ENCODE measurements at places on chromosomes 5 and 9.
A peak's percentile ranks its signal among the peaks of the same experiment; 100 is the strongest.

- no peak for DNase-seq
- H3K36me3 ChIP-seq = no peaks in the 10 kb centered on the region
These were observed 600.7 kb upstream of the CDH9 start for GRCh38 chr5:27639005-27639612.

GRCh38 chr9:106798016-106798799 lies 64.8 kb upstream of the ZNF462 start:
- no peak overlapping the region for H3K27ac ChIP-seq
- H3K27me3 ChIP-seq = no peaks in the 10 kb centered on the region
- no peaks in the 10 kb centered on the region for H3K36me3 ChIP-seq

DNA sequence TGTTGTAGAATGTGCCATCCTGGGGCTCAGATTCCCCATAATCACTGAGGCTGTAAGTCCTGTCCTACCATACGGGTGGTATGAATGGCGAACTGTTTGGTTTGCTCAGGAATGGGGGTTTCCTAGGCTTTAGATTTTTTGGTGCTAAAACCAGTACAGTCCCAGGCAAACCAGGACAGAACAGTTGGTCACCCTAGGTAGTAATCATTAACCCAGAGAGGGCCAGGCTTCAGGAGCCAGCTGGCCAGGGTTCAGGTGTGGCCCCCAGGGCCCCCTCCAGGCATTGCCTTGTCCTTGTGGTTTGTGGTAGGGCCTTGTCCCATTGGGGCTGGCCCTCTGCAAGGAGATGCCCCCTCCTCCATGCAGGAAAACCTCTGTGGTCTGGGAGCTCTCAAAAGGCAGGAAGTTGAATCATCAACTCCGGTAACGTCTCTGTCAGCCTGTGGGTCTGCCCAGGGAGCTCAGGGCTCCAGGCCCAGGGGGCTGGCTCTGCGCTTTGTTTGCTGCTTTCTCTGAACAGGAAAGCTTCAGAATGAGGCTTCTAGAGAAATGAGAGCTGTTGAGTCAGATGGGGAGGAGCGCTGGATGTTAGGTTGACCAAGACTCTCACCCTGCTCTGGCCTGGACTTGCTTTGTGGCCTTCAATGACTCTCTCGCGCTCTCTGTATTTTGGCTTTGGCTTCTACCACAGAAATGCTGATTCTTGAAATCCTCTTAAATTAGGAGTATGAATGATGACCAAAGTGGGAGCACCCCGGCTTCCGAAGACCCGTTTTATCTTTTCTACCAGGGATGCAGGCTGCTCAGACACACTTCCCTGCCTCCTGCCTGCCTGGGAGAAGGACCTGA lies 22.2 kb upstream of the JADE2 start:
- H3K36me3 ChIP-seq = no peaks in the 10 kb centered on the region
- DNase-seq = peak; percentile 27
- no peak overlapping the region for H3K4me3 ChIP-seq

DNA sequence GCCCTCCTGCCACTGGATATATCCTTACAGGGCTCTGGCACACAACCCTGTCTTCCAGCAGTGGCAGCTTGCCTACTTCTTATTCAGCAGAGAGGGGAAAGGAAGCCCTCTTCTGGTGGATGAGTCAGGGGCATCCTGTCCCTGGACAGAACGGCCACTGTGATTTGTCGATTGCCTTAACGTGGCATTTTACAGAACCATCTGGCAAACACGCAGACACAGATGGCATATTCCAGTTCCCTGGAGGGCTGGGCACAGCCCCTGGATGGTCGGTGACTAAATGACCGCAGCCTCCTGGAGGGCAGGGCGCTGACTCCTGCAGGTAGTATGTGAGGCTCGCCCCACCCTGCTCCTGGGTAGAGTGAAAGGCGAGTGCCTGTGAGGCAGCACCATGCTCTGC lies 62.1 kb downstream of the DCP2 start:
- no peak for DNase-seq
- H3K4me1 ChIP-seq = no peaks in the 10 kb centered on the region
- H3K36me3 ChIP-seq = no peaks in the 10 kb centered on the region
- H3K27me3 ChIP-seq = no peaks in the 10 kb centered on the region

DNA sequence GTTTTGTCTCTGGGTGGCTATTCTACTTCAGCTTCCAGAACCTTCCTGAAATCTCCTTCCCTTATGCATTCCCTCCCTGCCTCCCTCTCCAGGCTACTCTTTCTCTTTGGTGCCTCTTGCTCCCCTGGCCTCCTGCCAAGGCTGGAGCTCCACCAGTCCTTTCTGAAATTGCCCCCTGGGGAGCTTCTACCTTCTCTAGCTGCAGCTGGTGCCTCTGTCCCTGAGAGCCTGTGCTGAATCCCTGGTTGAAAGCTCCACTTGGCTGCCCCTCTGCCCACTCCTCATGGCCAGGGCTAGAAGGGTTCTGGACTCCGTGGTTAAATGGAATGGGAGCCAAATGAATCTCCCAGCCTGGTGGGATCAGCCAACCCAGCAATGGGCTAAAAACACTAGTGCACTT lies 80.1 kb downstream of the COL15A1 start:
- DNase-seq = peak; percentile 76
- no peaks in the 10 kb centered on the region for H3K27me3 ChIP-seq
- H3K27ac ChIP-seq = no peak overlapping the region

GRCh38 chr9:109907810-109908458 lies 127.9 kb downstream of the PALM2AKAP2 start:
- H3K4me3 ChIP-seq = no peak overlapping the region
- H3K27ac ChIP-seq = no peak overlapping the region
- DNase-seq = no peak
- no peaks in the 10 kb centered on the region for H3K4me1 ChIP-seq

DNA sequence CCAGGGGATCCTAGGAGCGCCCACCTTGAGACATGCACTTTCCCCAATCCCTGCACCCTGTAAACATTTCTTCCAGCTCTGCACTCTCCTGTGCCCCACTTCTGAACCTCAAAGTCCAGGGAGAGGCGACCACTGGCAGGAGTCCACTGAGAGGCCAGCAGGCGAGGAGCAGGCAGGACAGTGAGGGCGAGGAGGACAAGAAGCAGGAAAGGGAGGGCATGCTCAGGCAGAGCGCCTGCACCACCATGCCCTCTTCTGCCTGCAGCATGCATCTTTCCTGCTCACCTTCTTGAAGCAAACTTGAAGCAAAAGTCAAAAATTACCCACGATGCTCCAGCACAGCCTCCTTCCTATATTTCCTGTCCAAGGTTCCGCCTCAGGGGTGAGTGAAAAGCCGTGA lies 10.1 kb downstream of the ARSB start:
- H3K27ac ChIP-seq = no peak overlapping the region
- no peak overlapping the region for H3K4me3 ChIP-seq
- H3K36me3 ChIP-seq = no peaks in the 10 kb centered on the region
- no peaks in the 10 kb centered on the region for H3K4me1 ChIP-seq

DNA sequence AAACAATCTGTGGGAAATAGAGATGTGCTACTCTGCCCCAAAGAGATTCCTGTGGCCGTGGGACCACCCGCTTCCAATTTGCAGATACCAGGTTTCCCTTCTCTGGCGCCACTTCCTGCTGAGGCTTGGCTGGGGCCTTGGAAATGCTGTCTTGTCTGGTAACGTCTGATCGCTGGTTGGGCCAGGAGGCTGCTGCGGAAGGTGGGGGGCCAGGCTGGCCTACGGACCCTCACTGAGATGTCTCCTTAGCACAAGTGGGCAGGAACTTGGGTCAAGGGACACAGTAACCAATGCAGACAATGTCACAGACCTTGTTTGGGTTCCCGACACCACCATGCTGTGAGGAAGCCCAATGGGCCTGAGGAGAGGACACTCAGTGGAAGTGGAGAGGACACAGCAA lies 31.7 kb upstream of the IRX4 start:
- no peak overlapping the region for H3K27ac ChIP-seq
- H3K27me3 ChIP-seq = no peaks in the 10 kb centered on the region
- DNase-seq = no peak
- no peak overlapping the region for H3K4me3 ChIP-seq
- no peaks in the 10 kb centered on the region for H3K36me3 ChIP-seq

GRCh38 chr9:76082057-76082456 lies 191.6 kb downstream of the PCSK5 start:
- no peak overlapping the region for H3K27ac ChIP-seq
- H3K4me1 ChIP-seq = no peaks in the 10 kb centered on the region
- no peak overlapping the region for H3K4me3 ChIP-seq
- no peaks in the 10 kb centered on the region for H3K36me3 ChIP-seq

DNA sequence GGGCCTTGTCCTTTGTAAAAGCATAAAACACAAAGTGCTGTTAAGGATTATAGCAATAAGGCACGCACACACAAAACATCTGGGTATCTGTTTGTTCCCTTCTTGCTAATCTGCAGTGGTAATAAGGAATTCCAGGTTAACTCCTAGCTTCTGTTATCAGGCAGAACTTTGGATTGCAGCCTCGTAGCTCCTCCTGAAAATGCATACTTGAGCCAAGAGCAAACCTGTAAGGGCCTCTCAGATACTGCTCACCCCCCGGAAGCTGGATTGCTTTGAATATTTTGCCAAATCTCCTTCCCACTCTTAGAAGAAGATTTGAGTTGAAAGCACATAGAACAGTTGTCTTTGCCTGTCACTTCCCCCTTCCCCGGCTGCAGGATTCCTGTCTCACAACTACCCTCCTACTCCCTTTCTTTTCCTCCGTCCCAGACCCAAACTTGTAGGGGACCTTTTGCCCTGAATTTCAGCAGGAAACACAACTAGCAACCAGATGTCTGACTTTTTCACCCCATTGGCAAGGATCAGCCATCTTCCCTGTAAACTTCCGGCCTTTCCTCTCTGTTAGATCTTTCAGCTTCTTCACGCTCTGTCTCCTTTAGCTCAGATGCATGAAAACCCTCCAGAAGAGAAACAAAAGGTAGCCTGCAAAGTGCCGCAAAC lies 28.2 kb upstream of the SMAD5 start:
- H3K27ac ChIP-seq = no peak overlapping the region
- no peak for DNase-seq
- H3K4me1 ChIP-seq = no peaks in the 10 kb centered on the region
- H3K36me3 ChIP-seq = no peaks in the 10 kb centered on the region
- no peaks in the 10 kb centered on the region for H3K27me3 ChIP-seq

GRCh38 chr5:111383288-111383970 lies 128.9 kb downstream of the STARD4 start:
- no peaks in the 10 kb centered on the region for H3K4me1 ChIP-seq
- DNase-seq = no peak
- no peak overlapping the region for H3K4me3 ChIP-seq

- no peak overlapping the region for H3K27ac ChIP-seq
- H3K4me1 ChIP-seq = no peaks in the 10 kb centered on the region
- no peak overlapping the region for H3K4me3 ChIP-seq
- no peaks in the 10 kb centered on the region for H3K27me3 ChIP-seq
- no peaks in the 10 kb centered on the region for H3K36me3 ChIP-seq
- DNase-seq = no peak
These were observed 54.0 kb downstream of the SECISBP2 start for GRCh38 chr9:89372230-89372816.

DNA sequence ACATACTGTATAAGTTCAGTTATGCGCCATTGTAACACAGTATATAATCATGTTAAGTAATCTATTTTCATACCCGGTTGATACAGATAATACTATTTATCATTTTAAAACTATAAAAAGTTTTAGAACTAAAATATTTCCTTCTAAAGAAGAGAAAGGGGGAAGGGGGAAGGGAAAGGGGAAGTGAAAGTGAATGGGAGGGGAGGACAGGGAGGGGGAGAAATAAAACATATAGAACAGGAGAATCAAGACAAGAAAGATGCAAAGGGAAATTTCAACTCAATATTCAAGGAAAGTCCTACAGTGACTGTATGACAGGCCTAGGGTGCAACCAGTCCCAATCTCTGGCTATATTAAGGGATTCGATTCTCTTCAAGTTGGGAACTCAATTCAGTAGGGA lies 1278.8 kb downstream of the MAT2B start:
- no peak for DNase-seq
- no peaks in the 10 kb centered on the region for H3K4me1 ChIP-seq
- no peak overlapping the region for H3K4me3 ChIP-seq
- H3K27ac ChIP-seq = no peak overlapping the region
- no peaks in the 10 kb centered on the region for H3K36me3 ChIP-seq
- no peaks in the 10 kb centered on the region for H3K27me3 ChIP-seq

- no peak overlapping the region for H3K27ac ChIP-seq
- H3K36me3 ChIP-seq = no peaks in the 10 kb centered on the region
- H3K27me3 ChIP-seq = no peaks in the 10 kb centered on the region
- no peak overlapping the region for H3K4me3 ChIP-seq
These were observed 114.1 kb upstream of the MYO10 start for GRCh38 chr5:17050236-17050635.

- H3K27ac ChIP-seq = no peak overlapping the region
- no peak for DNase-seq
- H3K4me1 ChIP-seq = no peaks in the 10 kb centered on the region
- no peaks in the 10 kb centered on the region for H3K27me3 ChIP-seq
These were observed 434.9 kb downstream of the ICE1 start for GRCh38 chr5:5857396-5857795.

GRCh38 chr5:178437386-178438075 lies 152.7 kb downstream of the COL23A1 start:
- no peak overlapping the region for H3K4me3 ChIP-seq
- H3K27ac ChIP-seq = no peak overlapping the region
- no peaks in the 10 kb centered on the region for H3K27me3 ChIP-seq
- H3K36me3 ChIP-seq = no peaks in the 10 kb centered on the region

GRCh38 chr9:120284821-120285220 lies 295.1 kb downstream of the CDK5RAP2 start:
- H3K27me3 ChIP-seq = no peaks in the 10 kb centered on the region
- no peaks in the 10 kb centered on the region for H3K4me1 ChIP-seq
- H3K4me3 ChIP-seq = no peak overlapping the region
- no peak for DNase-seq

GRCh38 chr5:79236362-79236969 lies 535 bp downstream of the JMY start:
- DNase-seq = peak; percentile 33
- H3K27ac ChIP-seq = peak overlapping the region; percentile 99
- H3K27me3 ChIP-seq = no peaks in the 10 kb centered on the region
- H3K36me3 ChIP-seq = no peaks in the 10 kb centered on the region
- H3K4me1 ChIP-seq = peaks cover 7% of the 10 kb centered on the region
- peak overlapping the region; percentile 93 for H3K4me3 ChIP-seq

GRCh38 chr9:131697097-131697496 lies 42.8 kb downstream of the RAPGEF1 start:
- H3K36me3 ChIP-seq = no peaks in the 10 kb centered on the region
- no peaks in the 10 kb centered on the region for H3K27me3 ChIP-seq
- no peak overlapping the region for H3K27ac ChIP-seq
- no peak overlapping the region for H3K4me3 ChIP-seq
- H3K4me1 ChIP-seq = peaks cover 20% of the 10 kb centered on the region
- peak; percentile 77 for DNase-seq

GRCh38 chr9:128078504-128079434 lies 10.7 kb downstream of the SLC25A25 start:
- H3K27ac ChIP-seq = peak overlapping the region; percentile 65
- H3K4me1 ChIP-seq = peaks cover 40% of the 10 kb centered on the region
- no peak overlapping the region for H3K4me3 ChIP-seq
- DNase-seq = no peak

GRCh38 chr5:95124731-95125130 lies 160.2 kb downstream of the MCTP1 start:
- no peak for DNase-seq
- no peak overlapping the region for H3K27ac ChIP-seq
- no peaks in the 10 kb centered on the region for H3K27me3 ChIP-seq
- H3K36me3 ChIP-seq = no peaks in the 10 kb centered on the region

Data from testis (tissue), 5 donors.